ENCODE measurements at places on chromosomes 11 and 22. TPM values are rescaled to one million over a fixed set of nuclear protein-coding genes. Genes with fewer than 3 reads are reported as not detected.

Gene MS4A8
- not detected for total RNA-seq

Gene ZC3H12C
- 5.2 TPM for total RNA-seq

Gene FOLR1
- total RNA-seq = 0.50 TPM

Gene RASGRP2
- 0.07 TPM for total RNA-seq

Gene TRIM29
- 10.2 TPM for total RNA-seq

Gene OR2AG1
- not detected for total RNA-seq

Gene GTSE1
- total RNA-seq = 13.7 TPM

Gene MEI1
- total RNA-seq = 2.7 TPM

Gene PNPLA5
- not detected for total RNA-seq

Gene DEUP1
- not detected for total RNA-seq

DNA sequence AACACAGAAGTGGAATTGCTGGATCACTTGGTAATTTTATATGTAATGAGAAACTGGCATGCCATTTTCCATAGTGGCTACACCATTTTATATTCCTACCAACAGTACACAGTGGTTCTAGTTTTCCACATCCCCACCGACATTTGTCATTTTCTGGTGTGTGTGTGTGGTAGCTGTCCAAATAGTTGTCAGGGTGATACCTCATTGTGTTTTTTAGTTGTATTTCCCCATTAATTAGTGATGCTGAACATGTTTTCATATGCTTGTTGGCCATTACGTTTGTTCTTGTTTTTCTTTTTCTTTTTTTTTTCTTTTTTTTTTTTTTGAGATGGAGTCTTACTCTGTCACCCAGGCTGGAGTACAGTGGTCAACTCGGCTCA is 12.2 kb downstream of the NEU3 start:
- no peak for DNase-seq

GRCh38 chr11:60570970-60571369 is 55.8 kb downstream of the MS4A13 start:
- no peak for DNase-seq

DNA sequence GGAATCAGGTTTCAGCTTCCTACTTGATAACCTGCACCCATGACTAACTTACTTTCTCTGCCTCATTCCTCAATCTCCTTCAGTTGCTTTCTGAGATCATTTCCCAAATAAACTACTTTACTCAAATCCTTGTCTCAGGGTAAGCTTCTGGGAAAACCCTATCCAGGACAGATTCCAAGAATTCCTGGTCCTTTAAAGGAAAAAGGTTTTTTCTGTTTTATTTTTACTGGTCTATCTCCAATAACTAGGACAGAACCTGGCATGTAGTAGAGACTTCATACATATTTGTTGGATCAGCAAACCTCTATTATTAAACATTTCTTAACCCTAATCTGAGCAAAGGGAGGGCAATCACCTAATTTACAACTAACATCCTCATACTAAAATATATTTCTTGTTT is 910.5 kb upstream of the CHORDC1 start:
- DNase-seq = no peak

DNA sequence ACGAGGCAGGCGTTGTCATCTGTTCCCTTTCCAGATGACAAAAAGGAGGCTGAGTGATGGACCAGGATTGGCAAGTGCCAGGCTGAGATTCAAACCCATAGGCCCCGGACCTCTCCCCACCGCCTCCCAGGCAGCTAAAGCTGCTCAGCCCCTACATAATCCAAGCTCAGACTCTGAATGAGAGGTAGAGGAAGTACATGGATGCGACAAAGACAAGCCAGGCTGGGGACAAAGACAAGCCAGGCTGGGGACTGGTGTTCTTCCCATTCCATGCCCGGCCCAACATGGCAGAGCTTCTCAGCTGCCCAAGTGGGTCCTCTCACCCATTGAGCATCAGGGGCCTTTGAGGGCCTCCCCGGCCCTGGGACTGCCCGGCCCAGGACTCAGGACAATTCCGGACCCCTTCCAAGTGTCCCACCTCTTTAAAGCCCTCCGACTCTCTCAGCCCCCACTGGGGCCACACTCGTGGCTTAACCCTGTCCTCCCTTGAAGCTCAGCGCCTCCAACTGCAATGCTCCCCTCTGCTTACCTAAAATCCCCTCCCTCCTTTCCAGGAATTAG is 4.8 kb downstream of the MFNG start:
- DNase-seq = no peak

GRCh38 chr22:39718921-39719475 is 148.4 kb downstream of the CACNA1I start:
- DNase-seq = no peak

GRCh38 chr22:26768952-26769351 is 111.6 kb downstream of the MIAT start:
- DNase-seq = no peak

- DNase-seq = no peak
Measured at GRCh38 chr11:77471558-77472193, 2.2 kb downstream of the PAK1 start.

DNA sequence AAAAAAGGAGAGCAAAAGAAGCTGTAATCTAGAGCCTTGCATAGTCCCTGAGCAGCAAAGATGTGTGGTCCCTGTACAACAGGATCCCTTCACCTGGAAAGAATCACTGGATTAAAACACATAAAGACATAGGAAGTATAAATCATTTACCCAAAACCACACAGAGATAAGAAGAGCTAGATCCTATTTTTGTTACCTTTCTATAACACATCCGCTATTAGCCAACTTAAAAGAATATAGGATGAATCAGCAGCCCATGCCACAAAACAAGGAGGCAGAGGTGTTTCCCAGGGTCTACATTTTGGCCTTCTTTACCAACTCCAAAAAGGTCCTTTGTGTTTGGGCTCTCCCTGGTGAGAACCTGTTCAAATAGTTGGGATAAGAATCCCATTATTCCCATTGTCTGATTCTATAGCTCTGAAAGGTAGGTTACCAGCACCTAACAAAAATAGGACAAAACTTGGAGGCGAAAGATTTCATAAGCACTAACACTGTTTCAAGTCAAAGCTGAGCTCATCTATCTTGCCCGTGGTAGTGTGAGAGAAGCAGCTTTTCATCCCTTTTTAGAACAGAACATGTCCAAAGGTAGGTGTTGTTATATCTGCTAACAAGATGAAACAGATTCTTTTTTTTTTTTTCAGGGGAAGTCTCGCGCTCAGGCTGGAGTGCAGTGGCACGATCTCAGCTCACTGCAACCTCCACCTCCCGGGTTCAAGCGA is 26.8 kb downstream of the PAK1 start:
- peak; percentile 53 for DNase-seq
